ENCODE measurements at places on chromosomes 6 and 20. TPM values are rescaled to one million over a fixed set of nuclear protein-coding genes. Genes with fewer than 3 reads are reported as not detected.

- peak; percentile 3 for DNase-seq
Measured at GRCh38 chr20:6829510-6830116, 62.1 kb downstream of the BMP2 start.

GRCh38 chr20:63456429-63457284 is 15.8 kb downstream of the KCNQ2 start:
- DNase-seq: peak; percentile 18

- DNase-seq: no peak
Measured at GRCh38 chr6:84645563-84646266, 118.7 kb downstream of the TBX18 start.

- peak; percentile 64 for DNase-seq
Measured at GRCh38 chr6:15621203-15622044, 41.4 kb downstream of the DTNBP1 start.

DNA sequence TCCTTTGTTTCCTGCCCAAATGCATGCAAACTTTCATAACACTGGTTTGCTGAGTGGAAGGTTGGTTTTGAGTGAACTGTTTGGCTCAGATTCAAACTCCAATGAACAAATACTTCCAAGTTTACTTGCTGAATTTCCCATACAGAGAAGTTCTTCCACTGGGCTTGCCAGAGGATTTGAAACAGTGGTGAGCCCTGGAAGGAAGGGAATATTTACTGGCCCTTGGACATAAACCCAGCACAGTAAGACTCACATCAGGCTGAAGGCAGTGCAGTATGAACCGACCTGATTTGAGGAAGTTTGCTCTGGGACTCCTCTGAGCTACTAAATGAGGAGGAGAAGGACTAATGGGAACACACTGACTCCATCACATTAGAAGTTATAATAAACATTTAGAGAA is 3.8 kb downstream of the TRAF3IP2 start:
- peak; percentile 79 for DNase-seq

- DNase-seq: no peak
Measured at GRCh38 chr6:103707596-103708325, 1152.0 kb downstream of the HACE1 start.

DNA sequence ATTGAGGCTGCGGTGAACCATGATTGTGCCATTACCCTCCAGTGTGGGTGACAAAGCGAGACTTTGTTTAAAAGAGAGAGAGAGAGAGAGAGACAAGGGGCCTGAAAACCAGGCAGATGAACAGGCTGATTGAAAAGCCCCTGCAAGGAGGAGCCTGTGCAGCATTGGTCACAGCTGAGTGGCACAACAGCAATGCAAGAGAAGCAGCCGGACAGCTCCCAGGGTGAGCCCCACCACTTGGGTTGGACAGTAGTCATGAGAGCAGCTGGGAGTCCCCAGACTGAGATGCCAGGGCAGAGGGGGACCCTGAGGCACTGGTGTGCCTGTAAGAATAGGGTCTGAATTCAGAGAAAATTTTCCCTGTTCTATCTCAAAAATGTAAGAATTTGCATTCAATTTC is 10.2 kb downstream of the DNPH1 start:
- no peak for DNase-seq

DNA sequence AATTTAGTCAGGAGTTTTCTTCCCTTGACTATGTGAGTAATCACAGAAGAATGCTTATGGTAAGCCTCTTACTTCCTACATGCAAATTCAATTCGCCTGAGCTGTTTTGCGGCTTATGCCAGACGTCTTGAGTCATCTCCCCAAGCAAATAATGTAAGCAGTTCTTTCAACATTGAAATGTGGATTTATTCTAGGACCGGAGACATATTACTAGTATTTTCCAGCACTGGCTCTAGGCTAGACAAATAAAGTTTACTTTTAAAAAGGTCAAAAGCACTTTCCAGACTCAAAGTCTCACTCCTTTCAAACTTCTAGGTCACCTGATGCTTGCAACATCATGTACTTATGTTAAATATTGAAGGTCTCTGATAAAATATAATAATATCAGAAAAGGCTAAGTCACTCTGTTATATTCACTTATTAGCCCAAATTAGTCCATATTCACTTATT is 38.1 kb upstream of the NOX3 start:
- peak; percentile 99 for DNase-seq

GRCh38 chr6:37971711-37972390 is 152.3 kb downstream of the ZFAND3 start:
- DNase-seq: peak; percentile 85

DNA sequence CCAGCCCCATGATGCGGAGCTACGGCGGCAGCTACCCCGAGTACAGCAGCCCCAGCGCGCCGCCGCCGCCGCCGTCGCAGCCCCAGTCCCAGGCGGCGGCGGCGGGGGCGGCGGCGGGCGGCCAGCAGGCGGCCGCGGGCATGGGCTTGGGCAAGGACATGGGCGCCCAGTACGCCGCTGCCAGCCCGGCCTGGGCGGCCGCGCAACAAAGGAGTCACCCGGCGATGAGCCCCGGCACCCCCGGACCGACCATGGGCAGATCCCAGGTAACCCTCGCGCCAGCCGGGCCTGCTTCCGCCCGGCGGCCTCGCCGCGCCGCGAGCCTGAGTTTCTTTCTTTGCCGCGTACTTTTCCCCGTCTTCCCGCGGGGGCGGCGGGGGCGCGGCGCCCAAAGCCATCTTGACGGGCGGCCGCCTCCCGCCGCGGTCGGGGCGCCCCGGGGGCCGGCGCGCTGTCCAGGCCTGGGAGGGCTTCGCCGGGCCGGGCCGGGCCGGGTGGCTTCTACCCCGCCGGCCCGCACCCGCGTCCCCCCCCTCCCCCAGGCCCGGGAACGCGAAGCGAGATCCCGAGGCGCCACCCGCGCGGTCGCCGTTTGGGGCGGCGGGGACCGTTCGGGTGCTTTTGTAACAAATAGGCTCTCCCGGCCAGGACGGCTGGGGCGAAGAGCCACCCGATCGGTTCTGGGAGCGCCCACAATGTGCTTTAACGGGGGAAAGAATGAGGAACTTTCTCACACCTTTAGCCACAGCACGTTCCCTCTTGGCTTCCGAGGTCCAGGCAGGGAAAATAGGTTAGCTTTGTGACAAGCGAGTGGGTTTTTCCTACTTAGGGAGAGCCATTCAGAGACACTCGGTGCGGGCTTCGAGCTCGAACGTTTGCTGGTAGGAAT is 2.3 kb downstream of the ARID1B start:
- no peak for DNase-seq

DNA sequence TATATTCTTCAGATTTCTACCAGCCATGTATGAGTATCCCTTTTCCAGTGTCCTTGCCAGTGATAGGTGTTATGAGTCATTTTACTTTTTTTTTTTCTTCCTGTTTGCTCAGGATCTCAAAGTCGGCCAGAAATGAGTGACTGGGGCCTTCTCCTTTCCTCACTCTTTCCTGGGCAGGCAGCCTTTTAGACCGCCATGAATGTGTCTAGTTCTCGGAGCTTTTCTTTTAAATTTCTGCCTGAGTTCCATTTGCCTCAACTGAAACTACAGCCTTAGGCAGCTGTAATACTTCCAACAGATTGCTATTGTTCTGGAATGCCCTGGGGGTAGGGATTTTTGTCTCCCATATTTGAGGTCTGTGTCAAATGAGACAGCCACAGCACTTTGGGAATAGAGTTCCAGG is 83.7 kb downstream of the STXBP5 start:
- DNase-seq: peak; percentile 20

DNA sequence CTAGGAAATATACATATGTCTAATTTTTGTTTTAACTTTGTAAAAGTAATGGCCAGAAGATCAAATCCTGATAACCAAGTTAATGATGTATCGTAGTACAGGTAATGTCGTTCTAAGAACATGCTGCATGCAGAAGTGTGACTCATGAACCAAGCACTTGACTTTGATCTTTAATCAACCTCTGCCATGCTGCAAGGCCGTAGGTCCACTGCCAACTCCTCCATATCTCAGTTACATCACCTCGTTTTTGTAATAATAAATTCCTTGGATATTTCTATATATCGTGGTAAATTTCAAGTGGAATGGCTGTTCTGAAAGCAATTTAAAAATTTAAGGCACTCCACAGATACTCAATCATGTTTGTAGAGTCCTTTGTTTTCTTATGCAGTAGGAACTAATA is 771.7 kb downstream of the EPHA7 start:
- peak; percentile 7 for DNase-seq

DNA sequence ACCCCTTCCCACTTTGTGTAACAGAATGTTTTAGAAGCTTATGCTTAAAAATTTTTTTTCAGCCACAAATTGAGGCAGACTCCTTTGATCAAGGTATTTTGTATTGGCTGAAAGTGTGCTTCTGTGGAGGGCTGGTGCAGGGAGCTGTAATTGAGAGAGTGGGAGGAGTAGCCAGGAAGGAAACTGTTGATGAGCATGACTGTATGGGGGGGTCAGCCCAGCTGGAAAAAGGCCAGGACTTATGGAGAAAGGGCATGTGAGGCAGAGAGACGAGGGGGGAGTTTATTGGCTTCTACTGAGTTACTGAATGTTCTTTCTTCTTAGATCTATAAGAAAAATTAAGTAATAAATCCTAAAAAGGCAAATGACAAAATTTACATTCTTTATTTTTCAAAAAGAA is 13.4 kb downstream of the RFPL4B start:
- DNase-seq: peak; percentile 10

DNA sequence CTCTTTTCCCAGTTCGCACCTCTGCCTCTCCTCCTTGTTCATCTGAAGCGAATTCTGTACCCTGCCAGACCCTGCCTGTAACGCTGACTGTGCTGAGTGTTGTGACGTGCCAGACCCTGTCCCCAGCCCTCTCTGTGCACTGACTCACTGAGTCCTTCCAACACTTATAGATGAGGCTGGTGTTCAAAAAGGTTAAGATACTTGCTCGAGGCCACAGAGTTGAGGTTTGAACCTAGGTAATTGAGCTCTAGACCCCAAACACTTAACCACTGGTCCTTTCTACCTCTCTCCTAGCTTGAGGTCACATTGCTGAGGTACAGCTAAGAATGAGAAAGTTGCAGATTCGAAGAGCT is 45.7 kb upstream of the NEDD9 start:
- DNase-seq: no peak

Gene RIMS4
- total RNA-seq: under 0.01 TPM

Gene HSPA1L
- total RNA-seq: 0.97 TPM

Gene ATP6V1G2
- total RNA-seq: 1.3 TPM

Gene TNFRSF6B
- total RNA-seq: 31.5 TPM

Gene GABRR2
- 0.32 TPM for total RNA-seq

Measured in fibroblast of villous mesenchyme (primary cell).